Skin of body (tissue), 3 donors: ENCODE measurements at places on chromosomes 12 and 14.
A peak's percentile ranks its signal among the peaks of the same experiment; 100 is the strongest.

DNA sequence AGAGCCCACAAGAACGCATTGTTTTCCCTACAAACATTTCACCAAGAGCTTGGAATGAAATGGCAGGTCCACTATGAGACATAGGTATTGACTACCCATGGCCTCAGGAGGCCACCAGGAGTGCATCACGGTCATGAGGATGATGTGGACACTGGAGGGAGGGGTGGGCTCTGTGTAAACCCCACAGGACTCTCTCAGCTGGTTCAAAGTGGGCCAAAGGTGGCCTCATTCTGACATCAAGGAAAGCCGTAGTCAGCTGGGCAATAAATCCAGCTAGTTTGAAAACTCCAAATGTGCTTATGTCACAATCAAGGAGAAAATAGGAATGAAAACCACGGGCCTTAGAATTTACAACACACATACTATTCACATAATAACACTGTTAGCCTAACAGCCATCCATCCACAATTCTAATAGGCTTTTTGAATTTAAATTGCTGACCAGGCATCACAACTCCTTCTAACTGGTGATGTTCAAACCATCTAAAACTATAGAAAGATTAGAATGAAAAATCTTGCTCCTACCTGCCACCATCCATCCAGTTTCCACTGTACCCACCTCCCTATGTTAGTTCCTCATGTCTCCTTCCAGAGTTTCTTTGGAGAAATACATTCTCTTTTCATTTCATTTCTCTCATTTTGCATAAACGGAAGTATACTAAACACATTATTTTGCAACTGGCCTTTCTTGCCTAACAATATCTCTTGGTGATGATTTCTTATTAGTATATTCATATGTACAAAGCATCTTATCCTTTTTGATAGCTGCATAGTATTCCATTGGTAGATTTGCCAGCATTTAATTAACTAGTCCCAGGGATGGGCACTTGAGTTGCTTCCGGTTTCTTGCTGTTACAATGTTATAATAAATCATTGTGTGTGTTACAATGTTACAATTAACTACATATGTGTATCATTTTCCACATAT is 21.5 kb downstream of the CMKLR1 start:
- DNase-seq = no peak

GRCh38 chr14:94025720-94026119 is 420 bp upstream of the OTUB2 start:
- no peak for DNase-seq

GRCh38 chr12:20444595-20445170 is 76.3 kb downstream of the PDE3A start:
- DNase-seq = no peak

- DNase-seq = no peak
Measured at GRCh38 chr14:94592457-94592856, 11.2 kb downstream of the SERPINA5 start.

DNA sequence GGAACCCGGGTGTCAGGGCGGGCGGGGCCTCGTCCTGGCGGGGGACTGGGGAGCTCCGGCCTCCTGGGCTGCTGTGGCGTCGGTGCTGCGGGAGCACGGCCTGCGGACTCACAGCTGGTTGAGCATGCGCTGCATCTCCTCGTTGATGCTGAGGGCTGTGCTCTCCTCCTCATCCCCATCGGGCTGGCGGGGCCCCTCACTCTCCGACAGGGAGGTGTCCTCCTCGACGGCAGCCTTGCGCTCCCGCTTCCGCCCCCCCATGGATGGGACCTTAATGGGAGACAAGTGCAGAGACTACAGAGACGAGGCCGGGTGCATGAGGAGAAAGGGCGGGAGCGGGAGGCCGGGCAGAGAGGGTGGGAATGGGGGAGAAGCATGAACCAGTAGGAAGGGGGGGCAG is 7.3 kb downstream of the IFFO1 start:
- DNase-seq = no peak

- no peak for DNase-seq
Measured at GRCh38 chr14:39558525-39558924, 126.3 kb upstream of the FBXO33 start.

DNA sequence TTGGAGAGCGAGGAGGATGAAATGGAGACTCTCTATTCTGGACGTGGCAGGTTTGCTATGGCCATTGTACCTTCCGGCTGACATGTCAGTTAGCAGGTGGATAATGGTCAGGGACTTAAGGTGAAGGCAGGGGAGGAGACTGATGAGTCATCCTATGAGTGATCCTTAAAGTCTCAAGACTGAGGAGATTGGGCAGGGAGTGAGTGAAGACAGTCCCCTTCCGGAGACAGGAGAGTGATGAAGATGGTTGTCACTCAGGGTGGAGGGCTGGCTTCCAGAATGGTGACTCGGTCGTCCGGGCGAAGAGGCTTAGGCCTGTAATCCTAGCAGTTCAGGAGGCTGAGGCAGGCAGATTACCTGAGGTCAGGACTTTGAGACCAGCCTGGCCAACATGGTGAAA is 49.8 kb upstream of the CCDC63 start:
- DNase-seq = no peak

GRCh38 chr14:52473557-52473956 is 78.7 kb downstream of the TXNDC16 start:
- DNase-seq = peak; percentile 3
